Left renal cortex interstitium (tissue), 4 donors: ENCODE measurements at places on chromosomes 5 and 9.
A peak's percentile ranks its signal among the peaks of the same experiment; 100 is the strongest.

- no peak for DNase-seq
These were observed 49.0 kb downstream of the PTTG1 start for GRCh38 chr5:160470437-160471361.

GRCh38 chr9:37453827-37454226 lies 11.4 kb downstream of the ZBTB5 start:
- no peak for DNase-seq

DNA sequence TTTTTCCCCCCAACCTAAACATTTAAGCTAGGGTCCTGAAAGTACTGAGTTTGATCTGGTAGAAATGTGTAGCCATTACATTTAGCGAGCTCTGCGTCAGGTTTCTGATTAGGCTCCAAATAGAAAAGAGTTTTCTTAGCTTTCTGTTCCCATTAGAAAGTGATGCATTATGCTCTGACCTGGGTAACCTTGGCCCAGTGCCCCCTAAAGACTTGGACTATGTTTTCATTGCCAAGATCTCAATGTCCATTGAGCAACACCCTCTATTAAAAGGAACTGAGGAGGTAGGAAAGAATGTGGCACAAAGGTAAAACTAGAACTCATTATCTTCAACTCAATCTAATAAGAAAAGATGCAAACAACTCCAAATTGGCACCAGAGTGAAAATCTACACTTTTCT lies 358.9 kb upstream of the PCSK5 start:
- DNase-seq = no peak

DNA sequence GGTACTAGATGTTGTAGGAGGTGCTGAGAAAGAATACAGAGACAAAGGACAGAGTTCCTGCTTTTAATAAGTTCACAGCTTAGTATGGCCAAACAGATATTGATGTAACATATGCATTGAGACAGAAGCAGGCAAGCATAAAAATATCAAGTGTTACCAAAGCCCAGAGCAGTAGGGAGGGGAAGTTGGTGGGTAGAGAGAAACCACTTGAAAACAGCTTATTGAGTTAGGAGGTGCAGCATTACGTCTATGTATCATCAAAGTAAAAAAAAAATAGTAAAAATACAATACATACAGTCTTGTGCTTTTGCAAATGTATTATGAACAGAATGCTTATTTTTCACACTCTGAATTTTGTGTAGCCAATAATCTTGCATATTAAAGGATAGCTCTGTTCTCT lies 441.8 kb upstream of the SGCD start:
- DNase-seq = no peak

DNA sequence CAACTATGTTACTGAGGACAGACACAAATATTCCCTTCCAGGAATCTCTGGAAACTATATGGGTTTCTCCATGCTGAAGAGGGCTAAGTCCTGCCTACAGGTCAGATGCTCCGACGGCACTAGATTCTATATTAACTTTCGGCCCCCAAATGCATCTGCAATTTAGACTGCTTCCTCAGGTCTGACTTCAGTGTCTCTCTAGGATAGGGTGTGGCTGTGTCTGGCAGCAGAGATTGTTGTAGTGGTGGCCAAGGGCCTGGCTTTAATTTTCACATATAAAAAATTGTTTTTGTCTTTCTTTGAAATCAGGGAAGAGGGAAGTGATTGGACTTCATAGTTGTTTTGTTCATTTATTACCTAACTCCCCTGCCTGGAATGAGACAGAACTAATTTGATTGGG lies 101.8 kb downstream of the PJA2 start:
- no peak for DNase-seq

DNA sequence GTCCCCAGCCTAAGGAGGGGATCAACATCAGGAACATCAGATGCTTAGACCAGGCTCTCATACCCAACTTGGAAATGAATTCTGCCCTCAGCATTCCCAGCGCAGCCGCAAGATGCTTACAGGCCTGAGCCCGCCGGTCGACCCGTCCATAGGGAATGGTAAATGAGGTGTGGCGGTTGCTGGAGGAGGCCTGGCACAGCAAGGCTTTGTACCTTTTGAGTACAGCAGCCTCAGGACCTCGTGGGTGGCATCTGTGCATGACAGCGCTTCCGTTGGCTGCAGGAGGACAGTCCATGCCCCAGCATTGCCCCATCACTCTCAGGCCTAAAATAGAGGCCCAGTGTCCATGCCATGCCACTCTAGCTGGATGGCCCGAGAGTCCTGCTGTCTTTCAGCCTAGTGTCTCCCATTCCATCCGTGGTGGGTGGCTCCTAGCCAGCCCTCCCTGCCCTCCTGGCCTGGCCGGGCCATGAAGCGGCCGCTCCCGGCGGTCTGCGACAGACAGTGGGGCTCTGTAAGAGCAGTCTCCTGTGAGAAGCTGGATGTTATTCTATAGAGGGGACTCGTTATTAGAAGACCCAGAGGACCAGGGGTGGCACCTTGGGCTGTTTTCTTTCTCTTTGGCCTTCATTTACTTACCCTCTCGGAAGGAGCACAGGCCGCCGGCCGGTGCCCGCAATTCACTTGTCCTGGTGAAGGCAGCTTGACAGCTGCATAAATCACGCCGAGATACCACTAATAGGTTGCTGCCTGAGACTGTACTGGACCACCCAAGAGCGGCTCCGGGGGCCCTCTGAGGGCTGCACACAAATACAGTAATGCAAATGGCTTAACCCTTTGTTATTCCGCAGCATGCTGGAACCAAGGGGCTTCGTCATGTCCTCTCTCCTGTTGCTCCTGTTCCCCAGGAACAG lies 223.5 kb upstream of the TUT7 start:
- peak; percentile 62 for DNase-seq

DNA sequence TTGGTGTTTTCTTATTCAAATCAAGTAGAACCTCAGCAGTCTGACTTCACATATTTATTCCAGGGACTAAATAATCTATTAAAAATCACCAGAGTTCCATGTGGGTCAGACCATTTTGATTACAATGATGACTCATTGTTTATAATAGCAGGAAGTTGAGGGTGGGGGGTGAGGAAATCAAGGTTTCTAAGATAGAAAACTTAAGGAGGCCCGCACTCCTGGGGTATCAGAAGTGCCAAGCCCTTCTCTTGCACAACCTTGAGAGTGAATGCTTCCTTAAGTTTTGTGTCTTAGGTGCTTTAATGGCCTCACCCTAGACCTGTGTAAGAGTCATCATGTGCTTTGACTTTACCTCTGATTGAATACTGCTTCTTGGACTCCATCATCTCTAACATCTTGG lies 31.9 kb upstream of the NPR3 start:
- no peak for DNase-seq

- DNase-seq = no peak
These were observed 89.2 kb downstream of the RAPGEF6 start for GRCh38 chr5:131545845-131546244.

GRCh38 chr5:40270274-40270845 lies 409.4 kb upstream of the PTGER4 start:
- no peak for DNase-seq

GRCh38 chr5:140883927-140884697 lies 2.2 kb downstream of the PCDHA13 start:
- DNase-seq = no peak

GRCh38 chr9:108634672-108635462 lies 220.9 kb downstream of the ACTL7B start:
- DNase-seq = no peak

DNA sequence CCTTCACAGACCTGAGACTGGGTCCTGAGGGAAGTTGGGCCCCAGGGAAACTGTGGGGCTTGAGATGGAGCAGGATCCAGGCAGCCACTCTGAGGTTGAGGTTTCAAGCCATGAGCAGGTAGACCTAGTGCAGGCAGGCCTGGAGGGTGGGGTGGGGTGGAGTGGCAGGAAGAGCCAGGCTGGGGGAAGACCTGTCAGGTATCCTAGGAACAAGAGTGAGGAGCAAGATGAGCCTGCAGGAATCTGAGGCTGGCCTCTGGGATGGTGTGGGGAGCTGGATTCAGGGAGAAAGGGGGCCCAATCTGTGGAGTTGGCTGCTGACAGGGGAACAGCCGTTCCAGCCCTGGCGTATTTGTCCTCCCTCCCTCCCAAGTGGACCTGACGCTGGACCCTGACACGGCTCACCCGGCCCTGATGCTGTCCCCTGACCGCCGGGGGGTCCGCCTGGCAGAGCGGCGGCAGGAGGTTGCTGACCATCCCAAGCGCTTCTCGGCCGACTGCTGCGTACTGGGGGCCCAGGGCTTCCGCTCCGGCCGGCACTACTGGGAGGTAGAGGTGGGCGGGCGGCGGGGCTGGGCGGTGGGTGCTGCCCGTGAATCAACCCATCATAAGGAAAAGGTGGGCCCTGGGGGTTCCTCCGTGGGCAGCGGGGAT lies 9.8 kb downstream of the RACK1 start:
- DNase-seq = no peak
